NCI-H524 treated with DMSO at 0.1 percent for 48 hours (cell line): ENCODE measurements at places on chromosomes 4 and X.

DNA sequence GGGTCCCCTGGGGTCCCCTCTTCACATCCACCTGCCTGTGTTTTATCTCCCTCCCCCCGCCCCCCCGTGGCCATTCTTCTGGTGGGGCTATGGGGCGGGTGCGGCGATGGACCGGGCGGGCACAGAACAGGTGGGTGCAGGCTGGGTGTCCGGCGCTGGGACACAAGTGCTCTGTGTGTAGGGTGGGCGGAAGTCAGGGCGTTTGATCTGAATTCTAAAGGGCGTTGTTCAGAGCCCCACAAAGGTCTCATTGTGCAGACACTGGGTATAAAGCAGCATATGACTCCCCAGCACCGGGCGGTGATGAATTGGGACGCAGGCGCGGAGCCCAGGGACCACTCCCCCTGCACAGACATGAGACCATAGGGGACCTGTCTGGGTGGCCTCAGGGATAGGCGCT lies at the start of gene GJB1:
TSS of gene GJB1 (plus strand) at position 296 of the 400 bp plus-strand sequence. CDS start 484 bp downstream, outside the sequence.
- no peak for DNase-seq

GRCh38 chrX:12794654-12795053 lies 3.4 kb downstream of the PRPS2 start:
- no peak for DNase-seq

DNA sequence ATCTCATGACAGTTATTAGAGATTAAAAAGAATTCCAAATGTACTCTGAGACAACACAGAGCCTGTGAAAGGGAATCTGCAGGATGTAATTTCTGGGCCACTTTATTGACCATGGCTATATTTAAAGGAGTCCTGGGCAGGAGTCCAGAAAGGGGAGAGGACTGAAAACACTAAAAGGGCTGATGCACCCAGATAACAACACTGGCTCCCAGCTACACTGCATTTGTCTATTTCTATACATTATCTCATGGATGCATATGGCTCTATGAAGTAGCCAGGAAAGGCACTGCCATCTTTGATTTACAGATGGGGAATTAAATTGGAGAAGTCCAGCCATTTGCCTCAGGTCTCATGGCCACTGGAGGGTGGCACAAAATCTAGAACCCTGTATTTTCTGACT lies 56.0 kb downstream of the MED28 start:
- no peak for DNase-seq

DNA sequence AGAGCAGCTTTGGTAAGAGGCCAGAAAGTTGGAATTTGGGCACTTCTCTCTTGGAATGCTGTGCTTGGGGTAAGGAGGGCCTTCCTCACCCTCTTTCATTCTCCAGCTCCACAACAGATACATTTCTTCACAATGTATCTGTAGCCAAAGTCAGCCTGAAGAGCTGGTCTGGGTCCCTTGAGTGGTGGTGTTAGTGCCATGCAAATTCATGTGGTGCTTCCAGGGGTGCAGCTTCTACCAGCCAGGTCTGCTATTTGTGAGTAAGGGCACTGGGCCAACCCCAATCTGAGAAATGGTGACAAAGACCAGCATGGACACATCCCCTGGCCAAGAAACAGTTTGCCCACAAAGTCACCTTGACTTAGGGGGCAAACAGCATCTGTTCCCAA lies 17.8 kb downstream of the AMER1 start:
- DNase-seq, result no peak

- no peak for DNase-seq
Measured at GRCh38 chrX:67546496-67547423, 2.9 kb downstream of the AR start.

- DNase-seq, result no peak
Measured at GRCh38 chr4:47017081-47017480, 14.3 kb upstream of the GABRB1 start.

- DNase-seq, result no peak
Measured at GRCh38 chr4:145868637-145869409, 69.8 kb downstream of the ZNF827 start.

GRCh38 chr4:151882072-151882803 lies 121.4 kb upstream of the GATB start:
- no peak for DNase-seq

DNA sequence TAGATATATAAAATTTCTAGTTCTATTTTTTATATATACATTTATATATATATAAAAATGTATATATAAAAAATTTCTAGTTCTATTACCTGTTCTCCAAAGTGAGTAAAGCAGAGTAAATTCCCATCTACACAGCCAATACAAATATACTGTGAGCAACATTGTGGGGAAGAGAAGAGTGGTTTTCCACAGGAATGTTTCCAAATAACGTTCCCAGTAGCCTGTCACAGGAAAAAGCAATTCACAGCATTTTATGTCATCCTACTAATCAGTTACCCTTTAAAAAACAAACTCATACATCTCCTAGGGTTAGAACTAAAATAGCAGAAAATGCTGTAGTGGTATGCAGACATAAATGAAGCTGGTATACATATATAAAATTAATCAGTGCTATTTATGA lies 44.5 kb downstream of the AASDH start:
- no peak for DNase-seq

DNA sequence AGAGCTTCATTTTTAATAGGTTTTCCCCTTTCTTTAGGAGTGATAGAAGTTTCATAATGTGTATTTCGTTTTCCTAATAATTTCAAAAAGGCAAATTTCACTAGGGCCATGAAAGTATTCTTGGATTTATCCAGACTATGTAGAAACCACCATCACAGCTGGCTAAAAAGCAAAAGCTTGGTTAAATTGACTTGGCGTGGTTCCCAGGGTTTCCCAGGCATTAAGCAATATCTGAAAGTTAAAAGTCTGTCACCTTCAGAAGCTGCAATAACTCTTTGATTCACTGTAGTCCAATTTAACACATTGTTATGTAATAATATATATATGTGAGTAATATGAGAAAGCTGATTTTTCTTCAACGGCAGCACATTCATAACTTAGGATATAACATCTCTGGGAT lies 38.3 kb downstream of the NDNF start:
- DNase-seq, result no peak

DNA sequence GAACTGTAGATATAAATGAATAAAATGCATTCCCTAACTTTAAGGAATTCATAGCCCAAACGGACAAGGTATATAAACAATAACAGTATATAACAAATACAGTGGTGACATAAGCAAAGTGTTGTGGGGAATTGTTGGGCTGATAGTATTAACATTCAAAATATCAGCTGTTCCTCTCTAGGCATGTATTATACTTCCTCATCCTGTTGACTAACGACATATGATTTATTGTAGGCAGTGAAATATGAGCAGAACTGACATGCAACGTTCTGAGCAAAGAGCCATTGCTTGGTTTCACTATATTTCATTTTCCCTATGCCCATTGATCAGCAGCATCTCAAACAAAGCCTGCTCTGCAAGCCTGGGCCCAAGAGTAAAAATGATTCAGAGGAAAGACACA lies 143.9 kb downstream of the PTCHD1 start:
- DNase-seq, result no peak

DNA sequence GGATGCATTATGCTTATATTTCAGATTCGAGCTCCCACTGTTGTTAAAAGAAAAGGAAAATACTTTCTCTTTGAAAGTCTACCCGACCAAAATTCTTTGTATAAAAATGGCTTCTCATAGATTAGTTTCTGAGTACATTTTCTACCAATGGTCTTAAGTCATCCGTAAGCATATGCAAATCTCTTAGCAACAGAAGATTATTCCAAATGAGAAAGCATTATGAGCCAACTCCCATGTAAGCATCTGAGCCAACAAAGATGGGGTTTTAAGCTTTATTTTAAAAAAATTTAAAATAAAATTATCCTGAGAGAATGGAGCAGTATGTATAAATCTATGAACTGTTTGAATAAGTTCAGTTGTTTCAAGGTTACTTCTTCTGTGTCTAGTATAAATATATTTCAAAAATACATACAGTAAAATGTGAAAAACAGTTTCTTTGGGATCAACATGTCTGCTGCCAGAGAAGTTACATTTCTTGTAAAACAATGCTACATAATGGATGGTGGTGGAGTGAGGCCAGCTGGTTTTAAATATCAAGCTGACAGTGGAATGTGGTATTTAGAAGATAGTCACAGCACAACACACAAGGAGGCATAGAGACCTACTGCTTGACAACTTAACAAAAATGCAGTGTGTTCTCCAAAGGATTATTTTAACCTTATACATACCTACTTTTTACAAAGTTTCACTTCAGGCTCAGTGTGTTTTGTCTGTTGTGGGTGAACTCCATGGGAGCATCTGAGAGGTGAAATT lies 199.5 kb upstream of the DIPK2B start:
- DNase-seq, result no peak

- DNase-seq, result no peak
Measured at GRCh38 chr4:184030036-184030435, 124.9 kb downstream of the STOX2 start.

- no peak for DNase-seq
Measured at GRCh38 chr4:173735049-173735448, 205.0 kb upstream of the HAND2 start.

GRCh38 chrX:148049441-148049840 lies 68.3 kb downstream of the FMR1NB start:
- DNase-seq, result peak; percentile 12

DNA sequence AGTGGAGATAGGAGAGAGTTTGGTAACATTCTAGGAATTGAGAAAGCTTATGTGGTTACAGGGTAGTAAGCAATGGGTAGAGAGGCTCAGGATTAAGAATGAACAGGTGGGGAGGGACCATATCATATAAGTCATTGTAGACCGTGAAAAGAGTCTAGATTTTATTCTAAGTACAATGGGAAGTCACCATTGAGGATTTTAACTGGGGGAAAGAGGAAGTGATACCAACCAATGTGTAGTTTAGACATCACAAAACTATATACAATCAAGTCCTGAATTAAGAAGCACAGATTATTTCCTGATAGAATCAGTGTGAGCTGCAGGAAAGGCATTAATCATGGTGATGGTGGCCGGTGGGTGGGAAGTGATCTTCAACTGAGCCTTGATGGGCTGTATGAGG lies 178.3 kb upstream of the ZIC3 start:
- no peak for DNase-seq

- DNase-seq, result no peak
Measured at GRCh38 chr4:155659176-155659575, 7.5 kb upstream of the GUCY1A1 start.

- DNase-seq, result no peak
Measured at GRCh38 chrX:7269991-7270390, 122.0 kb upstream of the PUDP start.

DNA sequence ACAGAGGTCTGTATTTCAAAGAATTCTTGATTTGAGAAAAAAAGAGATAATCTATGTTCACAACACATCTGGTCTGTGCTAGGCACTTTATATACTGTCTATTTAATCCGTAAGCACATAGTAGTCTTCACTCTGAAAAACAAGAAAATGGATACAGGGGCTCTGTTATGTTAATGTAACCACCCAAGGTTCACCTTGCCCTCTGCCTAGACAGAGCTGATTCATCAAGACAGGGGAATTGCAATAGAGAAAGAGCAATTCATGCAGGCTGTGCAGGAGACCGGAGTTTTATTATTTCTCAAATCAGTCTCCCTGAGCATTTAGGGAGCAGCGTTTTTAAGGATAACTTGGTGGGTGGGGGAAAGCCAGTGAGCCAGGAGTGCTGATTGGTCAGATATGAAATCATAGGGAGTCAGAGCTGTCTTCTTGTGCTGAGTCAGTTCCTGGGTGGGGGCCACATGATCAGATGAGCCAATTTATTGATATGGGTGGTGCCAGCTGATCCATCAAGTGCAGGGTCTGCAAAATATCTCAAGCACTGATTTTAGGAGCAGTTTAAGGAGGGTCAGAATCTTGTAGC lies 92.9 kb upstream of the TNIP3 start:
- no peak for DNase-seq

GRCh38 chrX:13955975-13956374 lies 73.7 kb downstream of the GEMIN8 start:
- no peak for DNase-seq

DNA sequence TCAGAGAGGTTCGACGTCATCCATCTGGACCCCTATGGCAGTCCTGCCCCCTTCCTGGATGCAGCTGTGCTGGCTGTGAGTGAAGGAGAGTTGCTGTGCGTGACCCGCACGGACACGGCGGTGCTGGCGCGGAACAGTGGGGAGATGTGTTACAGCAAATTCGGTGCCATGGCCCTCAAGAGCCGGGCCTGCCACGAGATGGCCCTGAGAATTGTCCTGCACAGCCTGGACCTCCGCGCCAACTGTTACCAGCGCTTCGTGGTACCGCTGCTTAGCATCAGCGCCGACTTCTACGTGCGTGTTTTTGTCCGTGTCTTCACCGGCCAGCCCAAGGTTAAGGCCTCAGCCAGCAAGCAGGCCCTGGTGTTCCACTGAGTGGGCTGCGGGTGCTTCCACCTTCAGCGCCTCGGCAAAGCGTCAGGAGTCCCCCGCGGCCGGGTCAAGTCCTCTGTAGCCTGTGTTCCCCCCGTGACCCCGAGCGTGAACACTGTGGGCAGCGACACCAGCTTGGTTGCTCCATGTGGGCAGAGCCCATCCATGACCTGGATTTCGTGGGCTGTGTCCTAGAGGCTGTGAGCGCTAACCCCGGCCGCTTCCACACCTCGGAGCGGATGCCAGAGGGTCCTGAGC lies 186.7 kb upstream of the SLITRK2 start:
- DNase-seq, result no peak

DNA sequence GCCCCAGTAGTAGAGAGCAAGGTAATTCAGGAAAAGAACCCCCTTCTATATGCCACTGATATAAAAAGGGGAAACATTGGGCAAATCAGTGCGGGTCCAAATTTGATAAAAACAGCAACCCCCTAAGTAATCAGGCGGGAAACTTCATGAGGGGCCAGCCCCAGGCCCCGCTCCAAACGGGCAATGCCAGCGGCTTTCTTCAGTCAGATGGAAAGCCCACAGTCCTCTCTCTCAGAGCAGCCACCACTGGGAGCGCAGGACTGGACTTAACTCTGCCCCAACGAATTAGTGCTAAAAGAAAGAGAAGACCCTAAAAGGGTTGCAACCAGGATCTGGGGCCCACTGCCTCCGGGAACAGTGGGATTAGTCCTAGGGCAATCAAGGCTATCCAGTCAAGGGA lies 9.9 kb downstream of the MAGEA11 start:
- no peak for DNase-seq

- no peak for DNase-seq
Measured at GRCh38 chr4:45100956-45101818, 374.8 kb upstream of the GNPDA2 start.

DNA sequence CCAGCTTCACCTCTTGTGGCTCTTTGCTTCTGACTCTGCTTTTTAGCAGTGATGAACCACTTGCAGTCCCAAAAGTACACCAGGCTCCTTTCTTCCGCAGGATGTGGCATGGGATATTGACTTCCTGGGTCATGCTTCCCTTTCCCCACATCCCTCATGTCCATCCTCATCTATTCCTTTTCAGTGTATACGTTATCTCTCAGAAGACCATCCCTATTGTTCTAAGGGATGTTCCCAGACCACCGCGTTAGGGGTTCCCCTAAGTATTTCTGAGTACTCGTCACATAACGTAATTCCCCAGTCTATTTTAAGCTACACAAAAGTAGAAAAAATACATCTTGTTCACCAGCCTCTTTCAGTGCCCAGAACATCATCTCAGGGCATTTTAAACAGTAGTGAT lies 71.1 kb upstream of the NLGN4X start:
- no peak for DNase-seq

- DNase-seq, result peak; percentile 28
Measured at GRCh38 chrX:125205133-125205917, 114.3 kb upstream of the TEX13C start.
